ENCODE measurements at places on chromosomes 3 and 15.

- DNase-seq: no peak
These were observed 38.8 kb downstream of the SMAD6 start for GRCh38 chr15:66740802-66741201.

- DNase-seq: no peak
These were observed 342.2 kb upstream of the TPRG1 start for GRCh38 chr3:188829576-188829975.

DNA sequence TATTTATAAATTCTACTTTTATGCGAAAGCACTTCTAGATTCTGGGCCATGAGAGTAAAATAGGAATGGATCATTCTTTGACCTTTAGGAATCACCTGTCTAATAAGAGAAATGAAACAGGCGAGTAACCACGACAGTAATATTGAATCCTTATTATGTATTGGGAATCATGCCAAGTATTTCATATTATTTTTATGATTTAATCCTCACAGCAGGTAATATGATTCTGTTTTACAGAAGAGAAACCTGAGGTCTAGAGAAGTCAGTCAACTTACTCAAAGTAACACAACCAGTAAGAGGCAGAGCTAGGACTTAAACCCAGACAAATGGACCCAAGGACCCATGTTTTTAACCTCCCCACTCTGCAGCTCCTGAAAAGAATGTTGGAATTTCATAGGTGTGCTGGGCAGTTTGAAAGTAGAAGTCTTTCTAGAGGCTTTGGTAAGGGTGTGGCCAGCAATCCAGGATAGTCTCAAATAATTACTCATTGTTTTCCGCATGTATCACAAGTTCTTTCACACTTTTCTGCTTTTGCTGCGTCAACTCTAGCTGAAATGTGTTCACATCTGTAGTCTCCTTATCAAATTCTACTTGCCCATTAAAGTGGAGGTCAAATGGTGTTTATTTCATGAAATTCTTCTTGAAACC, 181.7 kb downstream of the TPRG1 start:
- DNase-seq: no peak

DNA sequence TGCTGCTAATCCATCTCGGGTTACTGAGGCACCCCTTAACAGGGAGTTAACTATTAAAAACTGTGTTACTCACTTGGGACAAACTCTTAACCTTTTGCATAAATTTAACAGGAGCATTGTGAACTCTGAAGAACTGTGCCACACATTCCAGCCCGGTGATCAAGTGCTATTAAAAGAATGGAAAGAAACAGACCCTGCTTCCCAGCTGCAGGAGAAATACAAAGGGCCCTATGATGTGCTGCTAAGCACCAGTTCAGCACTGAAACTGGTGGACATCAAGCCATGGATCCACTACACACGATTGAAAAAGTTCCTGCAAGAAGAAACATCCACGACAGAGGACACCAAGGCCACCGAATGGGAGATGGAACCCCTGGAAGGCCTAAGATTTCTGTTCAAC, 114.7 kb upstream of the PLCL2 start:
- no peak for DNase-seq

DNA sequence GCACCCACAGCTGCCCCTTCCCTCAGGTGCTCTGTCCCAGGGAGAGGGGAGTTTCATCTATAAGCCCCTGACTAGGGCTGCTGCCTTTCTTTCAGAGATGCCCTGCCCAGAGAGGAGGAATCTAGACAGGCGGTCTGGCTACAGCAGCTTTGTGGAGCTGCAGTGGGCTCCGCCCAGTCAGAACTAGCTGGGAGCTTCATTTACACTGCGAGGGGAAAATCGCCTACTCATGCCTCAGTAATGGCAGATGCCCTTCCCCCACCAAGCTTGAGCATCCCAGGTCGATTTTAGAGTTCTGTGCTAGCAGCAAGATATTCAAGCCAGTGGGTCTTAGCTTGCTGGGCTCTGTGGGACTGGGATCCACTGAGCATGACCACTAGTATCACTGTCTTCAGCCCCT, 181.2 kb upstream of the RARB start:
- no peak for DNase-seq

DNA sequence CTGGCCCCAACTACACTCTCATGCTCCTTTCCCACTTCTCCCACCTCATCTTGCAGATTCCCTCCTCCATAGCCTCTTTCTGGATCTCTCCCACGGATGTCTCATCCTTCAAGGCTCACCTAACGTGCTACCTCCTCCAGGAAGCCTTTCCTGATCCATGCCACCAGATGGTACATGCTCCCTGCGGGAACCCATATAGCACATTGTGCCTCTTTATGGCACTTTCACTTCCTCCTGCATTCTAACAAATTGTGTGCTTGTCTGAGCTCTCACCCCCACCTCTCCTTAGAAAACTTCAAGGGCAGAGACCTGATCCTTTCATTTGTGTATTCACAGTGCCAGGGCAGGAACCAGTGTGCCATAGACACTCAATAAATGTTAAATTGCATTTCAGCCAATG, 63.0 kb downstream of the HES1 start:
- DNase-seq: no peak

DNA sequence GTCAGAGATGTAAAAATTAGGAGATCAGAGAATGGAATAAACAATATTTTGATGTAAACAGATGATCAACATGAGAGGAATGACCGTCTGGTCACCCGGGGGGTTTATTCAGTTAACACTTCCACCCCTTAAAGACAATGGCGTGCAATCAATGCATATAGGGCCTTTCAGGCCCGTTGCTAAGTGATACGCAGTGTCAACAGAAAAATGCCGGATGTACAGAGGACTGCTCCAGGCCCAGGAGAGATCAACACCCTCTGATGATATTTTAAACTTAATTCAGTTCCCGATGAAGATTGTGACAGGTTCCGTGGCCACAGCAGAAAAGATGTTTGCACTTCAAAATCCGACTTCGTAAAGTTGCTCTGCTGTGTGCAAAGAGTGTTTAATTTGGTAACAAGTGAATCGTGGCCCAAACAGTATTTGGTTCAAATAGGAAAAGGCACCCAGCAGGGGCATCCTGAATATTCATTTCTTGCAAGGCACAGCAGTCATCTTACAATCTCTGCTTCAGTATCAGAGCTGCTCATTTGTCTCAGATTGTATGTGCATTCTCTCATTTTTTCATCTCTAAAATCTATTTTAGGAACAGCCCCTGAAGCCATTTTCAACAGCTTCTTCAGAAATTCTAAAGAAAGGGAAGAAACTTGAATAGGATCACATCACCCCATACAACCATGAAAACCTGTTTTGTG, 72.6 kb downstream of the FOXB1 start:
- DNase-seq: no peak

DNA sequence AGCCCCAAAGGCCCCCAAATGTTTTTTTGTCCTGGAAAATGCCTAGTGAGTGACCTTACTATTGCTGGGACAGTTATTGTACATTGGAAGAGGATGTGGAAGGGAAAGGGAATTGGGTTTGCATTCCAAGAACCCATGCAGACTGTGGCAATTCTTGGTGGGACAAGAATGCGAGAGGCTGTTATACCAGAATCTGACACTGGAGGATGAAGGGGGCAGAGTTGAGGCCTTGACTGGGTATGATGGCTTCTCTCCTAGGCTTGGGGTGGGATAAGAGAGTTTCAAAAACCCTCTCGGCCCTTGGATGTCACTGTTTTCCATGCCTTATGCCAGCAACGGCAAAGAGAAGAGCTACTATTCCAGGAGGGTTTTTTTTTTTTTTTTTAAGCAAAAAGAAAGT, 25.3 kb downstream of the IL16 start:
- DNase-seq: no peak

DNA sequence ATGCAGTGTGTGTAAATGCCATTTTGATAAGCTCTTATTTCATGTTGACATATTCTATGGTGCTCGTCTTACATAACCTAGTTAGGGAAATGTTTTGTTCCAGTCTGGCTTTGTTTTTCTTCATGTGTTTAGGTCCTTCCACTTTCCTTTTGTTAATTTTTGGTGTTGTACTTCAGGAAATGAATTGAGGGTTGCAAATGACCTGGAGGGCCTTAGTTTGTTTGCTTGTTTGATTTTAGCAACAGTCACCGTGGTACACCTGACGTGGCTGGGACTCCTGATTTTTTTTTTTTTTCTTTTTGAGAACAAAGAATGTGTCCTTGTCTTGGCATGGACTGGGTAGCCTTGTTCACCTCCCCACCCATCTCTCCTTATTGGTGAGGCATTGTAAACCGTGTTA, 114.8 kb downstream of the IGF1R start:
- no peak for DNase-seq
